ENCODE measurements at places on chromosomes 16 and 17.

DNA sequence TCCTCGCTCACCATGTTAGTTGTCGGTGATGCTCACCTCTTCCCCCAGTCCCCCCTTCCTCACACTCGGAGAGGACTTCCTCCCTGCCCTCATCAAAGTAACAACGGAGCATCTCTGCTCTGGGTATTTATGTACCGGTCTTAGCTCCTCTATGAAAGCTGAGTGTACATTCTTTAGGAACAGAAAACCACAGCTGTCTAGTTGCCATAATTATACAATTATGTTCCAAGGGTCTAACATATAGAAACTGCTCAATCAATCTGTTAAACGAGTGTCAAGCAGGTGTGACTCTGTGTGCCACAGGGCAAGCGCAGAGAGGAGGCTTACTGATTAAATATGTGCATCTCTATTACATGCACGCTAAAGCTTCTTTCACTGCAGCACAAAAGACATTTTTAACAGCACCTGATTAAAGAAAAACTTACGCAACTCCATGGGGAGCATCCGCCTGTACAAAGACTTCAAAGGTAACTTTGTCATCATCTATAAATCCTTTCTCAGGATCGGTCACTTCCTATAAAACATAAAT is 37.8 kb downstream of the LITAFD start:
- DNase-seq = no peak

DNA sequence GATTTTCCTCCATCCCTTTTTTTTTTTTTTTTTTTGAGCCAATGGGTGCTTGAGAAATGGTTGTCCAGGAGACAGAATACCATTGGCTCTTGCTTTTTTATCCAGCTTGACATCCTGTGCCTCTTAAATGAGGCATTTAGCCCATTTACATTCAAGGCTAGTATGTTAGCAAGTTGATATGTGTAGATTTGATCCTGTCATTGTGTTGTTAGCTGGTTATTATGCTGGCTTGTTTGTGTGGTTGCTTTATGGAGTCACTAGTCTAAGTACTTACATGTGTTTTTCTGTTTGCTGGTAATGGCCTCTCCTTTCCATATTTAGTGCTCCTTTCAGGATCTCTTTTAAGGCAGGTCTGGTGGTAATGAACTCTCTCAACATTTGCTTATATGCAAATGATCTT is 14.1 kb upstream of the SLFN11 start:
- DNase-seq = no peak

DNA sequence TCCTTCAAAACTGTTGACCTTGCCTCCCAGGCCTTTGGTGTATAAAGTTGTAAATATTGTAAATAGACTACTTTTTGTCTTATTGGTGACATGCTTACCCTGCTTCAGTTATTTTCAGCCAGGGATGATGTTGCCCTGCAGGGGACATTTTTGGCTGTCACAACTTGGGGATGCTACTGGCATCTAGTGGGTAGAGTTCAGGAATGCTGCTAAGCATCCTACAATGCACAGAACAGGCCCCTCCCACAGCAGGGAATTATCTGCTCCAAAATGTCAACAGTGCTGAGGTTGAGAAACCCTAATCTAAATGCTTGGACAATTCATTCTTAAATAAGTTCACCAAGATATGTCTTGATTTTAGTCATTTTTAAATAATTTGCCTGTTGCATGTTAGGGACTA is 459.8 kb downstream of the PMP22 start:
- DNase-seq = peak; percentile 23

DNA sequence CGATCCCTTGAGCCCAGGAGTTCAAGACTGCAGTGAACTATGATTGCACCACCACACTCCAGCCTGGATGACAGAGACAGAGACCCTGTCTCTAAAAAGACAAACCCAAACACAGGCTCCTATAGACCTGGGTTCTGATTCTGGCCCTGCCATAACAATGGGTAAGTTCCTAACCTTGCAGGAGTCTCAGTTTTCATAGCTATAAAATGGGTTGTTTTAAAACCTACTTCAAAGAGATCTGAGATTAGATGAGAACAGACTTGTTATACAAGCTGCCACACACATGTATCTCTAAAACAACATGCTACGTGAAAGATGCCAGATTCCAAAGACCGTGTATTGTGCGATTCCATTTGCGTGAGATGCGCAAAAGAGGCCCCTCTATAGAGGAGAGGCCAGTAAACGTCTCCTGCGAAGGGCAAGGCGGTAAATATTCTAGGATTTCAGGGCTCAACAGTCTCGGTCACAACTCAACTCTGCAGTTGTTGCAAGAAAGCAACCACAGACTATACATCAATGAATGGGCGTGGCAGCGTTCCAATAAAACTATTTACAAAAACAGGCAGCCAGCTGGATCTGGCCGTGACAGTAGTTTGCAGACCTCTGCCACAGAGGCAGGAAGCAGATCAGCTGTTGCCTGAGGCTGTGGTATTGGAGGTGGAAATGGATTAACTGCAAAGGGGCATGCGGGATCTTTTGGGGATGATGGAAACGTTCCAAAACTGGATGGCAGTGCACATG is 5.9 kb downstream of the CORO7 start:
- no peak for DNase-seq

DNA sequence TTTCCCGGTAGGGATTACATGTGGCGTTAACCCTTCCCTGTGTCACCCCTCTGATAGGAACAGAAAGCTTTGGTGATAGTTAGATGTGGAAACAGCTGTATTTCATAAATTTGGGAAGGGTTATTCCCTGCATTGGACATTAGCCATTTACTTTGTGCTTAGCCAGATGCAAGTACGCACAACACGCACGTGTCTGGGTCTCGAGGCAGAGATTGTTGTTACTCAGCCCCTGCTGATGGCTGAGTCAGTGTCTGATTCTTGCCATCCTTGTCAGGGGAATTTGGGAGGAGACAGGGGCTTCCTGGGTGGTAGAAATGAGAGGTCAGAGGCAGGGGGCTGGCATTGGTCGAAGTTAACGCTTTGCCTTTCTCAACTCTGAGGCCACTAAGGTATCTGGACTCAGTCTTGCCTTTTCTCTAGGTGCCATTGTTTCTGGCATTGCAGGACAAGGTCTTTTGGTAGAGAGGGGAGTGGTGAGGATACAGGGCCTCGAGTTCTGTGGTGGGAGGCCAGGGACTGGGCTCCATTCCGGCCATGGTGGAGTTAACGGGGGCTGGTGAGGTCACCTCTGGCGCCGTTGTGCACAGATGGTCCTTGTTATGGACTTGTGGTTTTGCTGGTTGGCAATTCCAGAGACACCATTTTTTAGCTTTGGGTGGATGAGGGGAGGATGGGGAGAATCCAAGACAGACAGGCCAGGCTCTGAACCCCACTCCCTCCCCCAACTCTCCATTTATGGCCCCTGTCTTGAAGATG is 8.2 kb downstream of the MMP2 start:
- no peak for DNase-seq

DNA sequence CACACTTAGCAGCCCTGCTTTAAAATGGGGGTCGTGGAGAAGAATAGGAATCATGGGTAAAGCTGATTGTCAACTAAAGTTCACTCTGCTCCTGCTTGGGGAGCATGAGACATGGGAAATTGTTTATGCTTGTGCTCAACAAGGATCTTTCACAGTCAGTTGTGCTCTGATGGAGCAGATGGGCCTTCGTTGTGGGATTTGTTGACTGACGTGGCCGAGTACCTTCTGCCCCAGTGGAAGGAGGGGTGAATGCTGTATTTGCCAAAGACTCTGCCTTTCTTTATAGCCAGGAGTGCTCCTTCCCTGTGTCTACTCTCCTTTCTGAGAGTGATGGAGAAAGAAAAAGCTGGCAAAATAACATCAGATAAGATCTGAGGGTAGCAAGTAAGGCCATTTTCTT is 11.4 kb downstream of the ARSG start:
- no peak for DNase-seq

DNA sequence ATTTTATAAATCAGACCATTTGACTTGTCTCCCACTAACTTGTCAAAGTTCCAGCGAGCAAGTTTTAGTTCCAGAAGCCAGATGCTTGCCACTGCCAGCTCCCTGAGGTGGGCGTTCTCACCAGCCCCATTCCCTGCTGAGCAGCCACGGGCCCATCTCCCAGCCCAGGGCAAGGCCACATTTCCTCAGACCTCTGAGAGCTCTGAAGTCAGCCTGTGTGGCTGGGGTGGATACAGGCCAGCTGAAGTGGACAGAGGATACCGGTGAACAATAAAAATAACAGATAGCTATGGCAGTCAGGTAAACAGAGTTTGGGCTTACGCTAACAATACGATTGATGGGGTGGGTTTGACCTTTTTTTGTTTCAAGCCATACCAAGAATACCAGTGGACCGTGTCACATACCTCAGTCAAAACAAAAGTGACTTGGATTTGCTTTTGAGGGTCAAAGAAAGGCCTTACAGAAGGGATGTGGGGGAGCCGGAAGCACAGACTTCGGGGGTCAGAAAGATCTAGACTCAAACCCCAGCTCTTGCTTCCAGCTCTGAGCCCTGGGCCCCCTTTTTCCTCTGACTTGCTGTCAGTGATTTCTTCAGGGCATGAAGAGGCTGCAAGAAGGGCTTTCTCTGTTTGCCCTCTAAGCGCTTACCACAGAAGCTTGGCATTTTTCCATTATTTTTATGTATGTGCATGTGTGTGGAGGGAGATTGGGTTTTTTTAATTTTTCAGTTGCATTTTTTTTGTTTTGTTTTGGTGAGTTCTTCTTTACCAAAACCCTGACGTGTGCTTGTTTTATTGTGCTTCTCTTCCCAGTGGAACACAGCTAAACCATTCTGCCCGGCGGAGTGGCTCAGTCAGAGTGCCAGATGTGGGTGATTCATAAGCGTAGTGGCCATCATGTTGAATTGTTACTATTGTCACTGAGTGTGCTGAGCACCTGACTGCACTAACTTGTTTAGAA is 109.9 kb downstream of the GNAO1 start:
- DNase-seq = no peak

- DNase-seq = no peak
Measured at GRCh38 chr16:47317465-47318240, 143.2 kb downstream of the ITFG1 start.

- DNase-seq = no peak
Measured at GRCh38 chr17:20008242-20009051, 712 bp upstream of the SPECC1 start.

GRCh38 chr17:42553161-42553818 is 567 bp downstream of the HSD17B1 start:
- DNase-seq = no peak

DNA sequence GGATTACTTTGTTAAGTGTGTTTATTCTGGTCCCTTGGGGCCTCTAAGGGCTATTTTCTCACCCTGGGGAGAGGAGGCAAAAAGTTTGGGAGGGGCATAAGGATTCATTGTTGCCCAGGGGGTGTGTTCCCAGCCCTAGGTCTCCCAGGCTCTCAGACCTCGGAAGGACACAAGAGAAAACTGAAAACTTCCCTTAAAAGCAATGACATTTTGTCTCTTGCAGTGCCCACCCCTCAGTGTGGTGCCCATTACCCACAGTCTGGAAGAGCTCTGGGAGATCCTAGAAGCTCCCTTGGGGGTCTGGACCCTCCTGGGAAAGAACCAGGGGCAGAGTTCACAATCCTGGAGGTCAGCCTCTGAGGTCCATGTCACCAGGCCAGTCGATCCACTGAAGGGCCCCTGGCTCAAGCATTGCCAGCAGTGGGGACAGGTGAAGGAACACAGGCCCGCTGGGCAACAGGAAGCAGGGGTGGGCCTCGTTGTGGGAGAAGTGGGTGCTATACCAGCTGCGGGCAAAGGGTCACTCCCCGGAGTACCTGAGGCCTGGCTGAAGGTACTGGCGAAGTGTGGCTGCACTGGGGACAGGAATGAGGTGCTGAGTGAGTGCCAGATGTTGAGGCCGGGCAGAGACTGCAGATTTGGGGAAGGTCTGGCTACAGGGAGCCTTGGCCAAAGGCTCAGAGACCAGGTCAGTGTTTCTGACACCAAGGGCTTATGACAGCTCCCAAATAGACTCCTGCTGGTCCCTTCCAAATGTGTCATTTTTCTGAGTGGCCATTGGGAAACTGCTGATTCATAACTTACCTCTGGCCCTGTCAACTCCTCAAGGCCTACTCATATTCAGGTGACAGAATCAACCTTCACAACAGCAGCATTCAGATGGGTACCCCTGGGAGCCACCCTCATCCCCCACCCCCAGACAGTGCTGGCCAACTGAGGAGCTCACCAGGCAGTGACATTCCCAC is 4.6 kb upstream of the ZNF747 start:
- DNase-seq = no peak

- DNase-seq = no peak
Measured at GRCh38 chr16:85913141-85913601, 14.2 kb downstream of the IRF8 start.

- no peak for DNase-seq
Measured at GRCh38 chr17:38428112-38428642, at the start of gene ARHGAP23. TSS of gene ARHGAP23 (plus strand) at chr17:38428464. CDS start at chr17:38428486, 22 bp downstream.

- no peak for DNase-seq
Measured at GRCh38 chr17:57536789-57537523, 208.1 kb downstream of the CCDC182 start.

GRCh38 chr17:71885662-71886061 is 235.2 kb upstream of the SOX9 start:
- no peak for DNase-seq

- no peak for DNase-seq
Measured at GRCh38 chr16:86083382-86084002, 184.5 kb downstream of the IRF8 start.

DNA sequence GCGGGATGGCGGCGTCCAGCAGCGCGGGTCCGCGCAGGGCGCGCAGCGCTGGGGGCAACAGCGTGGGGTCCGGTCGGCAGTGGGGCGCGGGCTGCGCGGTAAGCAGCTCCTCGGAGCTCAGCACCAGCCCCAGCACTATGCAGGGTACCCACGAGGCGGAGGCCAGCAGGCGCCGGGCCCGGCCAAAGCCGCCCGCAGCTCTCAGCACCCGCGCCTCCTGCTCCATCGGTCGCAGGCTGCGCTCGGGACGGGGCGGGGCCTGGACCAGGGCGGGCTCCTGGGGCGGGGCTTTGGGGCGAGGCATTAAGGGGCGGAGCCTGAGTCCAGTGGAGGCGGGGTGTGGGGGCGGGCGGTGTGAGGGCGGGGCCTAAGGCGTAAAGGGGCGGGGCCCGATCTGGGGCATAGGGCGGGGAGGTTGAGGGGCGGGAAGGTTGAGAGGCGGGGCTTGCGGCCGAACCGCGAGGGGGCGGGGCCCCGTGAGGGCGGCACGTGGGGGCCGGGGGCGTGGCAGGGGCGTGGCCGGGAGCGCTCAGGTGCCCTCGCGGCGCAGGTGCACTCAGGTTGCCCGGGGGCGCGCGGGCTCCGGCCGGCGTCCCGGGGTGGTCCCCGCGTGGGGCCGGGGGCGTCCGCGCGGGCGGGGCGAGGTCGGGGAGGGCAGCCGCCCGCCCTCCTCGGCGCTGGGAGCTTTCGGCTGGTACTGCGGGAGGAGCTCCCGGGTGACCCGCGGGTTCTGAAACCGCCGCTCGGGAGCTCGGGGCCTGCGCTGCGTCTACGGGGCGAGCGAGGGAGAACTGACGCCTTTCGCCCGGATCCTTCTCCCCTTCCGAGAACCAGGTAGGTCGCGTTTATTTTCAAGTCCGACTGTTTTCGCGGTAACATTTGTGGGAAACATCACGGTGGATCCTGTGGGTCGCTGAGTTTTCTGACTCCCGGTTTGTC is 1.4 kb upstream of the SLC22A31 start:
- no peak for DNase-seq

GRCh38 chr17:57938061-57938502 is 17.1 kb downstream of the CUEDC1 start:
- no peak for DNase-seq

Data from HS-27A (cell line).